ENCODE measurements at places on chromosomes 1 and 21.

DNA sequence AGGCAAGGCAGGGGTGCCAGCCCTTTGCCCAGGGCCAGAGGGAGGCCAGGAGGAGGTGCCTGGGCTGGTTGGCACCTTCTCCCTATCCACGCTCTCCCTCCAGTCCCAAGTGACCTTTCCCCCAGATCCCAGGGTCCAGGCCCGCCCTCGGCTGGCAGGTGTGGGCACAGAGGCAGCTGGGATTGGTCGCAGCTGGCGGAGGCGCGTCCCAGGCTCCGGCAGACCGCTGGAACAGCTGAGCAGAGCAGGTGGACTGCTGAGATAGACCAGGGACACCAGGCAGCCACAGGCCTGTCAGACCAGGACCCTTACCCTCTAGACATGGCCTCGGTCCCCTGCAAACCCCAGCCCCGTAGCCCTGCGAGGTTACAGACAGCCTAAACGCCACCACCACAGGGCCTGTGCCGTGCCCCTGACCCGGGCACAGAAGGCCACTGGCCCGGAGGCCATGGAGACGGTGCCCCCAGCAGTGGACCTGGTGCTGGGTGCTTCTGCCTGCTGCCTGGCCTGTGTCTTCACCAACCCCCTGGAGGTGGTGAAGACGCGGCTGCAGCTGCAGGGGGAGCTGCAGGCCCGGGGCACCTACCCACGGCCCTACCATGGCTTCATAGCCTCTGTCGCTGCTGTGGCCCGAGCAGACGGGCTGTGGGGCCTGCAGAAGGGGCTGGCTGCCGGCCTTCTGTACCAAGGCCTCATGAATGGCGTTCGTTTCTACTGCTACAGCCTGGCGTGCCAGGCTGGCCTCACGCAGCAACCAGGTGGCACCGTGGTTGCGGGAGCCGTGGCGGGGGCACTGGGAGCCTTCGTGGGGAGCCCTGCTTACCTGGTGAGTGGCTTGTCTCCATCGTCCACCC lies at the start of gene SLC25A34:
Gene SLC25A34 (plus strand): TSS at position 221 of the 854 bp plus-strand sequence. CDS start 228 bp downstream, at position 449.
- DNase-seq: no peak

DNA sequence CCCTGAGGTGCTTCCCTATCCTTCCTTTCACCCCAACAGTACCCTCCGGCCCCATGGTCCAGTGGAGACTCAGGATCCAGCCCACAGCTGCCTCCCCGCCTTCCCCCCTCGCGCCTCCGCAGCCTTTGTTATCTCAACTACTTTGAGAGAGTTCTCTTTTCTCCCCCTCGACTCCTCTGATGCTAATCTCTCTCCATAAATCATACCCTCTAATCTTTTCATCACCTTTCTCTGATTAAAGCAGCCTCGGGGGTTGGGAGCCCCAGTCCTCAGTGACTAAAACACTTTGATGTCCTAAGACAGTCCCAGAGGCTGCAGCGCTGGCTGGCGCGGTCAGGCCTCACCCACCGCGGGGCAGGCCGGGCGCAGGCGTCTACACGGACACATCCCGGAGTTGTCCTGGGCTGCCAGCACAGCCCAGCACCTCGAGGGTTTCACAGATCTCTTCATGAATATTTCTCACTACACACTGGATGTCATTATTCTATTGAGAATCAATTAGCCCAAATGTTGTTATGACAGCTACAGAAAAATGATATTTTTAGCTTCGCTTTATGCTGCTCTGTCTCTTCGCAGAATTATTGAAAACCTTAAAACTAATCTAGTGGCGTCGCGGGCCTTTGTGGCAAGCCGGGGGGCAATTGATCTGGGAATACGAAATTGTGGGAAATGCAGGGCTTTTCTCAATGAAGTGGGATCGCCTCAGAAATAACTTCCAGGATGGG lies 289.5 kb downstream of the RRAGC start:
- no peak for DNase-seq

GRCh38 chr21:45430521-45431501 lies 25.8 kb downstream of the COL18A1 start:
- no peak for DNase-seq

DNA sequence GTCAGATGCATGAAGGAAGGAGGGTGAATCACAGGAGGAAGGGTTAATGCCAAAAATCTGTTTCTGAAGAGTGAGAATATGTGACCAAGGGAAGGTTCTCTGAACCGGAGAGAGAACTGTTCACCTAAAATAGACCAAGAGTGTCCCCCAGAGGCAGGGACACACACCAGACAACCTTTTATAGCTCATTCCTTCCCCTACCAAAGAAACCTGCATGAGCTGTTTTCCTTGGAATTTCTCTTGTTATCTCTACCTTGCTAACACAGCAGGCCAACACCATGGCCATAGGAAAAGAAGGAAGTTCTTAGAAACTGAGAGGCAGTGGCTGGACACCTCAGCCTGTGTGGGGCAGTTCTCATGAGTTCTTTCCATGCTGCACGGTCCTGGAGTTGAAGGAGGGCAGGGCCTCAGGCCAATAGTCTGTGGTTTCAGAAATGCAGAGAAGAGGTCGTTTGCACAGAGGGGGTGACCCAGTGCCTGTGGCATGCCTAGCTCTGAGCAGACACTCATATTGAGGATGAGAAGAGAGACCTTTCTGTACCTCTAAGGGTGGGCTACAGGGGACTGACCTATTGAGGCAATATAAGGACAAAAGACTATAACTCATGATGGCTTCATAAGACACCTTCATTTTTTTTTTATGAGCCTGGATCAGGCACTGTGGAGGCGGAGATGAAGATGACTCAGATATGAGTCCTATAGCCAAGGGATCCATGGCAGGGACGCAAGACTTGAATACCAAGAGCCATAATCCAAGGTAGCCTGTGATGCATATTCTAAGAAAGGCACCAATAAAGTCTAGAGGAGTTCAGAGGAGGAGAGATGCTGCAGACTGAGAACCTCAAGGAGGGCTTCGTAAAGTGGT lies 39.4 kb downstream of the IGFN1 start:
- DNase-seq: no peak

DNA sequence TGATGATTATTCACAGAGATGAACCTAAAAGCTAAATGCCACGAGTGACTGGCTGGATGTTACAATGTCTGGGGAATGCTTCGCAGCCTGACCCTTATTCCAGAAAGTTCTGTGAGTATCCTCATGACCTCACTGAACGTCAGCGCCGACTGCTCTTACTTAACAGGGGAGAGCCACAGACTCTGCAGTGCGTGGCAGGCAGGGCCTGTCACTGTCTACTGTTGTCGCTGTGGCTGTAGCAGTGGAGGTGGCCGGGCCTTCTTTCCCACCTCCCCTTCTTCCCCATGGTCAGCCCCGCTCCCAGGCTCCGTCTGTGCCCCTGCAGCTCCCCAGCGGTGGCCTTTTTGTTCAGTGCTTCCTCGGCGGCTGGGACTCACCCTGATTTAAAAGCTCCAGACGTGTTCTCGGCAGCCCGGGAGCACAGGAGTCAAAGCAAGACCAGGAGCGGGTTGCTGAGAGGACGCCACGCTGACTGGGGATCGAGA lies 52.2 kb upstream of the TARBP1 start:
- no peak for DNase-seq

GRCh38 chr1:15180189-15180588 lies 26.6 kb downstream of the TMEM51 start:
- DNase-seq: no peak

DNA sequence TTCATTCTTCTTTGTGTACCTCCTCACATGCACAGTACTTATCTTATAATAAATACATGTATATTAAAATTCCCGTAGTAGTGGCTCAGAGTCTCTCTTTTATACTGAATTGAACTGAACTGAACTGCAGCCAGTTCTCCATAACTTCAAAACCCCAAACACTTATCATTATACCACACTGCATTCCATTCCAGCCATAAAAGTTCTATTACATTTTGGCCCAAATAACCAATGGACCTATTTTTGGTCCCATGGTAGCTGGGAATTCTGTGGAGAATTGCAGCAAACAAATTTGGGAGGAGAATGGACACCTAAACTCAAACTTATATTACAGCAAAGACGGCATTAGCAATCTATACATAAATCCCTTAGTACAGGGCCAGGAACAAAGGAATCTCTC lies 86.6 kb upstream of the C1orf87 start:
- no peak for DNase-seq

GRCh38 chr1:99439433-99440075 lies 175.3 kb downstream of the PLPPR4 start:
- DNase-seq: no peak

DNA sequence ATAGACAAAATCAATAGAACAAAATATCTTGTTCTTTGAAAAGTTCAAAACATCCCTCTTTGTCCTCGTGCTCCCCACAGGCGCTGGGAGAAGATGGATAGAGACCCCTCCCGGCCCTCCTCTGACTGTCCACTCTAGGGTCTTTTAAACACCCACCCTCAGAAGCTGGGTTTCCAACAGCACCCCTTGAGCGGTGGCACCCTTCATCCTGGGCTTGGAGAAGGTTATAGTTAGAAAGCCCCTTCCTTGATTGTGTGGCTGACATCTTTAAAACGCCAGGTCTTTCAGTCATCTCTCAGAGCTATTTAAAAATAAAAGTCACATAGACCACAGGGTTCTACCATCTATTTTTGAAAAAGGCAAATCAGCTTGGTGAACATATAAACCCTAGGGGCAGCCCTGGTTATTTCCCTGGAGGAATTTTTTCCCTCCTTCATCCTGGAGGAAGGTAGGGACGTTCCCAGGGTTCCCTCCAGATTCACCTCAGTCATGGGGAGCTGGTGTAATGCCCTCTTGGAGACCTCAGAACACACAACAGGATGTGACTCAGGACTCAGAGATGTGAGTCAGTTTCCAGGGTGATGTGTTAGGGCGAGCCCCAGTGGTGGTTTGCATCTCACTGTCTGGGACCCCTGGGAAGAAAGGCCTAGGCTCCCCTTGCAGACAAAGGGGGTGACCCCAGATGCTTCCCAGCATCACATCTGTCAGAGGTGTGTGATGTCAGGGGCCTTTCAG lies 138.5 kb downstream of the CLIC6 start:
- DNase-seq: no peak

GRCh38 chr1:87682565-87682964 lies 353.9 kb downstream of the LMO4 start:
- no peak for DNase-seq

DNA sequence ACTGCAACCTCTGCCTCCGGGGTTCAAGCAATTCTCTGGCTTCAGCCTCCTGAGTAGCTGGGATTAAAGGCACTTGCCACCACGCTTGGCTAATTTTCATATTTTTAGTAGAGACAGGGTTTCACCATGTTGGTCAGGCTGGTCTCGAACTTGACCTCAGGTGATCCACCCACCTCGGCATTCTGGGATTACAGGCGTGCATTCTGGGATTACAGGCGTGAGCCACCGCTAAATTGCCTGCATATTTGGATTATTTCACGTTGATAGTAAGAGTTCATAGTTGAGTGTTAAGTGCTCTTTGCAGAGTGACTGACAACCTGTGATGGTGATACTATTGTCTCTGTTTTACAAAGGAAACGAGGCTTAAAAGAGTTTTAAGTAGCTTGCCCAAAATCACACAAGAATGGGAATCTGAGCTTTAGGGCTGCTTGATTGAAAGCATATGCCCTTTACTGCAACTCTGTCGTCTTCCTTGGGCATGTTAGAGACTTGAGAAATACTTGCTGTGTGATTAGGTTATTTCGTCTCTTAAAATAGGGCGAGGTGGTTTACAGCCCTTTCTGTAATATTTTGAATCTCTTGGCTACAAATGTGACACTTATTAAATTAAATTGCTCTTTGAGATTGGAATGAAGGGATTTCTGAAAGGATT lies 12.4 kb downstream of the CDC42 start:
- no peak for DNase-seq

DNA sequence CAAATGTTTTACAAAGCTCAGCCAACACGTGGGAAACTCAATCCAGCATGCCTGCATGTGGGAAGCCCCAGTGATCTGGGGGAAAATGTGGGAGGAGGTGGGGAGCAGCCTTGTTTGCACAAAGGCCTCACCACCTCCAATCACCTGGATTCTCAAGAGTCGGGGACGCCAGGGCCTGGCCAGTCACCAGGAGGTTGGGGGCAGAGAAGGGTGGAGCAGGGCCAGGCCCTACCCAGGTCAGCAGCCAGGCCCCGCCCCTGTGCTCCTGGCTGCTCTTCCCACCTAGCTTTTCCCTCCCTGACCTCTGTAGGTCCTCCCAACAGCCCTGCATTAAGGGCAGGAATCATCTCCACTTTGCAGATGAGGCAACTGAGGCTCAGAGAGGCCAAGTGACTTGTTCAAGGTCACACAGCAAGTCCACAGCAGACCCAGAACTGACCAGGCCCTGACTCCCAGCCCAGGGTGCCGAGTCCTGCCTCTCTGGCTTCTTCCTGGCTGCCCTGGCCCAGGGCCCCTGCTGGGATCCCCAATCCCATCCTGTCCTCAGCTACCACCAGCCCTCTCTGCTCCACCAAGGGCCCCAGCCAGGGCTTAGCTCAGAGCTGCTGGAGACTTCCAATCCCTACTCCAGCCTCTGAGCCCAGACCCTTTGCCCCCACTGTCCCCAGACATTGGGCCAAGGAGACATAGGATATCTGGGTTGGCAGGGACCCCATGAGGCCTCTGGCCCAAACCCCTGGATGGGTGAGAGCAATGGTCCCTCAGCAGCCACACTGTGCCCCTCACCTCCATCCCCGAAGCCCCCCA lies 508.6 kb downstream of the PTPRU start:
- no peak for DNase-seq

DNA sequence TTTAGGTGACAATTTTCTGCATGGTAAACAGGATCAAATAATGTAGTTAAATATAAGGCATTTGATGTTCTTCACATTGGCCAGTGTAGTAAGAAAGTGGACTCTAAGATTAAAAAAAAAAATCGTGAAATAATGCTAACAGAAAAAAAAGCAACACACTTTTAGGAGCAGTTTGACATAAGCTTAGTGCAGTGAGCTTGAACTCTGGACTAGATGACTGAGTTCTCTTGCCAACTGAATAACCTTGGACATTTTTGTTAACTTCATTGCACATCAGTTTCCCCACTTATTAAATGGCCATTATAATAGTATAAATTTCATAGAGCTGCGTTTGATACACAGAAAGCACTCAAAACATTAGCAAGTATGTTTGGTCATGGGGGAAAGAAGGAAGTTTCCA lies 649.3 kb upstream of the ADGRL4 start:
- DNase-seq: no peak

DNA sequence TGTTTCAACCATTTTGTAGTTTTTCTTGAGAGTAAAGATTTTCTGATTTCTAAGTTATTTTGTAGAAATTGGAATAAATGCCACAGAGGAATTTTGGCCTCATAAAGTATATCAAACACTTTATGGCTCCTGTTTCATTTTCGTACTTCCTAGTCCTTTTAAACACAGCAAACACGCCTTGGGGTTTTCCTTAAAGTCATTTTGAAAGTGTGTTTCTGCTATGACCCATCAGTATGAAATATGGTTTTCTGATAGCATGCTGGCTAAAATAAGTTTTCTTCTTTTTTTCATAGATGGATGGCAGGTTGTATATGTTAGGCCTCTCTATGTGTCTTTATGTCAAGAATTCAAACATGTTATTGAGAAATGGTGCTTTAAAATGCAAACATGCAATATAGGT lies 940.1 kb upstream of the TMPRSS15 start:
- DNase-seq: no peak

Measured in B cell (primary cell).